ENCODE measurements at places on chromosomes 11 and 22. TPM values are rescaled to one million over a fixed set of nuclear protein-coding genes. Genes with fewer than 3 reads are reported as not detected.

The PATE2 gene
- not detected for total RNA-seq

The HEPACAM gene
- not detected for total RNA-seq

The OR52E8 gene
- not detected for total RNA-seq

The OR2AT4 gene
- not detected for total RNA-seq

The DBX1 gene
- total RNA-seq: not detected

The SCARF2 gene
- 2.7 TPM for total RNA-seq

The C11orf52 gene
- not detected for total RNA-seq

The CYP2D6 gene
- 3.1 TPM for total RNA-seq

The SCGB1D2 gene
- total RNA-seq: not detected

The FOLR2 gene
- total RNA-seq: not detected

The RGL4 gene
- 24.7 TPM for total RNA-seq

The MYEOV gene
- 0.57 TPM for total RNA-seq

DNA sequence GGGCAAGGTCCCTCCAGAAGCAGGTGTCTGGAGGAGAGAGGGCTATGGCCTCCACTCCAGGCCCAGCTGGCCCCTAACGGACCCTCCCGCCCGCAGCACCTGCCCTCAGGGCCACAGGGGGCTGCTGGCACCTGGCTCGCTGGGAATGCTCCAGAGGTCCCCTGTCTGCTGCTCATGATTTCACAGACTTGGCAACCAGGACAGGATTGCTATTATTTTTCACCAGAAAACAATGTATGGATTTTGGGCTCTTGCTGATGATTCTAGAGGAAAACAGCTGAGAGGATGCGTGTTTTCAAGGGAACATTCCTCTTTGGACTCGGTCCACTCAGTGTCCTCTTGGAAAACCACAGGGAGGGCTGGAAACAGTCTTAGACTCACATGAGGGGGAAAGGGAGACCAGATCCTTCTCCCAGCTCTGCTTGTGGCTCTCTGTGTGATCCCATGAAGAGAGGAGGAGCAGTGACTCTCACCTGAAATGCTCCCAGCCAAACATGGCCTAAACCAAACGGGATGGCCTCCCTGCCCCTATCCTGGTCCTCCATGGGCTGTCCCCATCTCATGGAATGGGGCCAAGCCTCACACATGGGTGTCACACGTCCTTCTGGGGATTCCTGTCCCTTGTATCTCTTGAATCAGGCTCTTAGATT is 15.8 kb downstream of the MYEOV start:
- DNase-seq: no peak

GRCh38 chr11:83088965-83089364 is 17.3 kb upstream of the RAB30 start:
- DNase-seq: no peak

- no peak for DNase-seq
Observed at GRCh38 chr11:118689503-118689851, 10.0 kb upstream of the TREH start.

DNA sequence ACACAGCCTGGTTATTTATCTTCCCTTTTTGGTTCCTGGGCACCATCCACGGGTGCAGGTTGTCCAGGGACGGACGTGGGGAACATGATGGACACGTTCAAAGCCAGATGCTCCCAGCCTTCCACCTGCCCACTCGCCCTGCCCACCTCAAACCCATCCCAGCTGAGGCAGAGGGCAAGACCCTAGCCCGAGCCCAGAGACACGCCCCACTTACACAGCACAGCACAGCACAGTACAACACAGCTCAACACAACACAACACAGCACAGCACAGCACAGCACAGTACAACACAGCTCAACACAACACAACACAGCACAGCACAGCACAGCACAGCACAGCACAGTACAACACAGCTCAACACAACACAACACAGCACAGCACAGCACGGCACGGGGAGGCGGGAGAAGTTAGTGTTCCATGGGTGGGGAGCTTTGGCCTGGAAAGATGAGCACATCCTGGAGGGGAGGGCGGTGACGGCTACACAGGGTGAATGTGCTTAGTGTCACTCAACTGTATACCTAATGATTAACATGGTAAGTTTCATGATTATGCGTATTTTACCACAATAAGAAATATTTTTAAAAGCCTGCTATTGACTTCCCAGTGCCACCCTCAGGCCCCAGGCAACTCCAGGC is 1507.5 kb downstream of the BRD1 start:
- DNase-seq: no peak

GRCh38 chr11:127670374-127671119 is 670.0 kb upstream of the KIRREL3 start:
- no peak for DNase-seq

- no peak for DNase-seq
Observed at GRCh38 chr11:128448200-128448886, 139.0 kb downstream of the ETS1 start.

DNA sequence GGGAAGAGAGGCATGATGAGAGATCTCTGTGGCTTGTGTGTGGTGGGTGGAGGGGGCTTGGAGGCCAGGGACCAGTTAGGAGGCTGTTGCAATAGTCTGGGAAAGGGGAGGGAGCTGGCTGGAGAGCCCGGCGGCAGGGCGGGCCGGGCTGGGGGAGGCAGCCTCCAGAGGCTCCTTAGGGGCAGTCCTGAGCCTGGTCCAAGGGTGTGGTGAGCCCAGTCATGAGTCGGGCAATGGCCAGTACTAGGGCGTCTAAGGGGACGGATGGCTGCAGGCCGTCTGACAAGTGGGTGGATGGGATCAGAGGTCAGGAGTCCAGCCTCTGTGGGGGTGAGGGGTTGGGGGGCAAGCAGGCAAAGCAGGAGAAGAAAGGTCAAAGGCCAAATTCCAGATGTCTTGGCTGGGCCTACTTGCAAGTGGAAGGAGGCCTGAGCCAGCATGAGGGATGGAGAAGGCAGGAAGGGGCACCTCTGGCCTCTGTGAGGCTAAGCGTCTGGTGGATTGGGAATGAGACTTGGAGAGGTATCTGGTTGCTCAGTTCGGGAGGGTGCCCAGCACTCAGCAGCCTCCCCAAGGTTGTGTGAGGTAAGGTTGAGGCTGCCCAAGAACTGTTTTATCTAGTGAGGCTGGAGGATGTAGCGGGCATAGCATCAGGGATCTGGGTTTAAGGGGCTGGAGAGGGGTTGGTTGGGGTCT is 6.0 kb upstream of the CD248 start:
- DNase-seq: no peak

DNA sequence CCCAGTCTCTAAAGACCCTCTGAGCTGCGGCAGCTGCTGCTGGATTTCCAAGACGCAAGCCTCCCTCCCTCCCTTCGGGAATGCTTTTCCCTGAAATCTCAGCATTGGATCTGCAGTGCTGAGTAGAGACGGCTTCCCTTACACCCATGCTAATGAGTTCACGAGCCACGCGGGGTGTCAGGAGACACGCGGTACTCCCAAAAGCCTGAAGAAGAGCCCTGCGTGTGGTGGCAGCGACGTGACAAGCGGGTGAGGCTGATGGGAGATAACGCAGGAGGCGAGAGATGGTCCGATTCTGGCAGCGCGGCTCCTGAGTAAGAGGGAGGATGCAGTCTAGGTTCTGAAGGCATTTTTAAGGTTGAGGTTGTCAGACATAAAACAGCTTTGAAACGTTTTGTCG is 74.4 kb upstream of the ASPHD2 start:
- DNase-seq: no peak

DNA sequence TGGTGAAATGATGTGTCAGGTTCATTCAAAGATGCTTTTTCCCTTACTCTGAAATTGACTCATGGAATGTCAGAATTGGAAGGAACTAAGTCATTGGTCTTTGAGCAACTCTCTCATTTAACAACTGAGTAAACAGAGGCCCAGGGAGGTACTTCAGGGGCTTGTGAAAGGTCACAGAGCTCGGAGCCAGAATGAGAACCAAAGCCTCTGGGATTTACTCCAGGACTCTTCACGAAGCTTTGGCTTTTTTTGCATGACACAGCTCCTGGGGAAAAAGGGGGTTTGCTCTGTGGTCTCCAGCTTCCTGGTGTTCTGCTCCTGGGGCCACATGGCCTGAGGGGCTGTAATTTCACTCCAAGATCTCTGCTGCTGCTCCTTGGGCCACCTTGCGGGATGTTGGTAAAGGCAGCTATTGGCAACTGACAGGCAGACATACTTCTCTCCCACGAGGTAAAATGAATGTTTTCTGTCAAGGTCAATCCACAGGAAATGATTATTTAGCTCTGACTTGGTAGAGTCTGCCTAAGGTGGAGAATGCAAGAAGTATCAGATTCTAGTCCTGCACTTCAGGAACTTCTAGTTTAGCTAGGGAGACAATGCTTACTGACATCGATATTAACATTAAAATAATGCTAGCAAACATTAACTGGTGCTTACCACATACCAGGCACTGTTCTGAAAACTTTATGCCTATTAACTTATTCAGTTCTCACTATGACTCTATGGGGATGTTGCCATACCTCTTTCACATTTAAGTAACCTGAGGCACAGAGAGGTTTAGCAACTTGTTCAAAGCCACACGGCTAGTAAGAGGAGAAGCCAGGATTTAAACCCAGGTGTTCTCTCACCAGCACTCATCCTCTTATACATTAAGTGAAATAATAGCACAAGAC is 16.1 kb downstream of the PKNOX2 start:
- DNase-seq: no peak

DNA sequence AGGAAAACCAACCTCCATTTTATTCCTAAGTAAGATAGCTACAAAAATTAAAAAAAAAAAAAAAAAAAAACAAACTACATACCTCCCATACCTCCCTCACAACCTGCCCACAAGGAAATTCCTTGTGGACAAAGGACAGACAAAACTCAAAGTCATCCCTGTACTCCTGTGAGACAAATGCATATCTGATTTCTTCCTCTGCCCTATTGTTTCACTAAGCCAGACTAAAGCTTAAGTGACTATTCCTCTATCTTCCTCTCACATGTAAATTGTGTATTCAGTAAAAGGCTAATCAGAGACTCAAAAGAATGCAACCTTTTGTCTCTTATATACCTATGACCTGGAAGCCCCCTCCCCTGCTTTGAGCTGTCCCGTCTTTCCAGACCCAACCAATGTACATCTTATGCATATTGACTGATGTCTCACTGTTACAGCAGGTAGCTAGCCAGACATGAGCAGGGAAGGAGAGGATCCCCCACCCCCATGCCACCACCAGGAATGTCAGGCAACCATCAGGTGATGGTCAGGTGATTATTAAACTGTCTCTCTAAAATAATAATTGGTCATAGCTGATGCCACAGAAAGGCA is 289.4 kb downstream of the SBF2 start:
- DNase-seq: no peak

DNA sequence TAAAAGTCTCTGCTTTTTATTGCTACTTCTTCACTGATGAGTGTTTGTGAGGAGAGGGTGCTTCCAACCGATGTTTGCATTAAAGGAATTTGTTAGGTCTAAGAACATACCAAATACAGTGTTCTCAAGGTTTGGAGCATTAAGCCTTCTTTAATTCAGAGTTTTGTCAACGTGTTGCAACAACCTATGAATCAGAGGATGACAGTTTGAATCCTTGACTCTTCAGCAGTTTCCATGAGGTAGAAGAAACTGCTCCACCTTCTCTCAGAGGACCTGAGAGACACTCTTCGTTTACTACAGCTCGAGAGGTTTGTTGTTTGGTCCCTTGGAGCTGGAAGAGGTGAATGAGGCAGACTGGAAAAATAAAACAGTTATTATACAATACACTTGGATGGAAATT is 55.7 kb downstream of the NCAM1 start:
- DNase-seq: no peak

All from CD8-positive, alpha-beta T cell (primary cell).